Astrocyte (in vitro differentiated cells and primary cell): ENCODE measurements at places on chromosomes 12 and 14.

DNA sequence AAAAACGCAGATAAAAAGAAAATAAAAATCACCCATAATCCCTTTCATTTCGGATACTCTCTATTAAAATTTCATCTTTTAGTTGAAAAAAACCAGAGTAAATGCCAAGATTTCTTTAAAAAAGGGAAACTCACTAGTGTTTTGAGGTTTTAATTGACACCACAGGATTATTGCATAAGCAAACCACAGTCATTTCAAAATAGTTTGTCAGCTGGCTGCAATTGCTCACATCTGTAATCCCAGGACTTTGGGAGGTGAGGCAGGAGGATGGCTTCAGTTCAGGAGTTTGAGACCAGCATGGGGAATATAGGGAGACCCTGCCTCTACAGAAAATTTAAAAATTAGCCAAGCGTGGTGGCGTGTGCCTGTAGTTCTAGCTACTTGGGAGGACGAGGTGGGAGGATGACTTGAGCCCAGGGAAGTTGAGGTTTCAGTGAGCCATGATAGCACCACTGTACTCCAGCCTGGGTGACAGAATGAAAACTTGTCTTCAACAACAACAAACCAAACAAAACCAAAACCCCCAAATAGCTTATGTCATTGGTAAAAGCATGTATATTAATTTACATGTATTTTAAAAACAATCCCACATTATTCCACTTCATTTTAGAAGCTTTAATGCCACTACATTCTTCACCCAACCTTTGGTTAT, 48.8 kb downstream of the SYNE2 start:
- H3K4me3 ChIP-seq = no peak overlapping the region
- no peak overlapping the region for H3K27ac ChIP-seq
- DNase-seq = peak; percentile 60
- no peaks in the 10 kb centered on the region for H3K36me3 ChIP-seq
- peaks cover 12% of the 10 kb centered on the region for H3K4me1 ChIP-seq

- H3K27me3 ChIP-seq = no peaks in the 10 kb centered on the region
- peaks cover 3% of the 10 kb centered on the region for H3K4me1 ChIP-seq
- no peak overlapping the region for H3K4me3 ChIP-seq
These were observed 6.5 kb upstream of the OR4E1 start for GRCh38 chr14:21680072-21680471.

DNA sequence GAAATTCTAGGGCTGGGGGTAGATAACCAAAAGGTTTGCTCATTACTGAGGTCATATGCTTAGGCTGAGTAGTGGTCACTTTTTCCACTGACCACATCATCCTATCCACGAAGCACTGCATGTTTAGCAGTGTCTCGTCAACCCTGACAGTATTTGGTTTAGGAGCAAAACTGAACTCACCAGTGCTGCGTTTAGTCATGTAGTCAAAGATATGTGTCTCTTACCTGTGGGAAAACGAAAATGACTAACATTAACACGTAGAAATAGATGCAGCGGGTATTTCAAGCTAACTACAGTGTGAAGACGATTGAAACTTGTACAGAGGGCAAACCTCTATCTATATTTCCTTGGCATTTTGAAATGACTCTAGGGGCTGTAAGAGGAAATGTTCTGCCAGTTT, 34.6 kb downstream of the MTHFD1 start:
- no peaks in the 10 kb centered on the region for H3K27me3 ChIP-seq
- H3K27ac ChIP-seq = peak overlapping the region; percentile 22
- peaks cover 27% of the 10 kb centered on the region for H3K36me3 ChIP-seq
- DNase-seq = peak; percentile 42
- H3K4me1 ChIP-seq = peaks cover 26% of the 10 kb centered on the region

DNA sequence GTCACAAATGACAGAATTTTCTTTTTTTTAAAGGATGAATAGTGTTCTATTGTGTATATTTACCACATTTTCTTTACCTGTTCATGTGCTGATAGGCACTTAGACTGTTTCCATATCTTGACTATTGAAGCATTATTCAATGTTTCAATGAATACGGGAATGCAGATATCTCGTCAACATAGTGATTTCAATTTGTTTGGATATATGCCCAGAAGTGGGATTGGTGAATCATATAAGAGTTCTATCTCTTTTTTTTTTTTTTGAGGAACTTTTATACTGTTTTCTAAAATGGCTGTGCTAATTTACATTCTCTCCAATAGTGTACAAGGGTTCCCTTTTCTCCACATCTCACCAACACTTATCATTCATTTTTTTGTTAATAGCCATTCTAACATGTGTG, 97.9 kb upstream of the FAR2 start:
- no peaks in the 10 kb centered on the region for H3K4me1 ChIP-seq
- no peak overlapping the region for H3K4me3 ChIP-seq
- H3K36me3 ChIP-seq = no peaks in the 10 kb centered on the region
- H3K27ac ChIP-seq = no peak overlapping the region
- peak; percentile 51 for DNase-seq
